Activated naive CD8-positive, alpha-beta T cell treated with anti-CD3 and anti-CD28 coated beads, Interleukin-2, amount 50 U/mL, for 24 hours (primary cell): ENCODE measurements at places on chromosomes 2 and 18.

DNA sequence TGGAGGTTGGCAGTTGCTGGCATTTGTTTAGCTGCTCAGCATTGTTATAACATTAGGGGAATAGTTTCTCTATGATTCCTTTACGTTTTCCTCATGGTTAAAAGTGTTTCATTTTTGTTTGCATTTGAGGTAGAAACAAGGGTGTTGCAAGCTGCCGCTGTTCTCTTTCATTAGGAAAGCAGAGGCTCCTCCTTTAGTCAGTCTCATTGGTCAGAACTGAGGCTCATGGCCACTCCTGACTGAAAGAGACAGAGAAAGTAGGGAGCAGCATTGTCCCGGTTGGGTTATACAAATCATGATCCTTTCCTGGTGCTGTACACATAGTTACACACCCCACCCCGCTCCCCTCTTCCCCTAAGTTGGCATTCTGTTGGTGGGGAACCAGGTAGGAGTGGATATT is 59.8 kb upstream of the PTH2R start:
- no peak for DNase-seq

DNA sequence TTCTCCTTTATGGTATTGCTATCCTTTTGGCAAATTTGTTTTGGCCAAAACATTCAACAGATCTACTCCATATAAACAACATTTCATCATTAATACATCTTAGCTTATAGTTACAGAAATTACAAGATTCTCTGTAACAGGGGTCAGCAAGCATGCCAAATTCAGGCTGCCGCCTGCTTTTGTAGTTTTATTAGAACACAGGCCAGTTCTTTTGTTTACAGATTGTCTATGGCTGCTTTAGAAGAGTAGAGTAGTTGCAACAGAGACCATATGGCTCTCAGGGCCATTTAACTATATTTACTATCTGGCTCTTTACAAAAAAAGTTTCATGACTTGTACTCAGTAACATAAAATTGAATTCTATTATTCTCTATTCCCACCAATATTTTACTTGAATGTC is 53.9 kb downstream of the LNPK start:
- DNase-seq: no peak

GRCh38 chr2:20584399-20585358 is 66.2 kb downstream of the HS1BP3 start:
- DNase-seq: peak; percentile 14

DNA sequence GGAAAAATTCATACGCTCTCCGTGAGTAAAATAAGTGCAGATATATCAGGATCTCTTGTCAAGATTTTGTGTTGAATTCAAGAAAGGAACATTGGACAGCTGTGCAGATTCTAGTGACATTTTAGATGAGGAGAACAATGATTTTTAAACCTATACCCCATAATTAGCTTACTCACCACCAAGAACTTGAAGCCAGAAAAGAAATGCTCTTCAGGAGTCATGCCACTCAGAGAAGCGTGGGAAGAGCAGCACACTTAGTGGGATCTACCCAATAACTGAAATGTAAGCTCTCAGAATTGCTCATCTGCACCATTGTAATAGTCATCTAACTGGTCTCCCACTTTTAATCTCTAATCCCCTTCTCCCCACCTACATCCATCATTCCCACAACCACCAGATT is 9.2 kb upstream of the ERMN start:
- no peak for DNase-seq

DNA sequence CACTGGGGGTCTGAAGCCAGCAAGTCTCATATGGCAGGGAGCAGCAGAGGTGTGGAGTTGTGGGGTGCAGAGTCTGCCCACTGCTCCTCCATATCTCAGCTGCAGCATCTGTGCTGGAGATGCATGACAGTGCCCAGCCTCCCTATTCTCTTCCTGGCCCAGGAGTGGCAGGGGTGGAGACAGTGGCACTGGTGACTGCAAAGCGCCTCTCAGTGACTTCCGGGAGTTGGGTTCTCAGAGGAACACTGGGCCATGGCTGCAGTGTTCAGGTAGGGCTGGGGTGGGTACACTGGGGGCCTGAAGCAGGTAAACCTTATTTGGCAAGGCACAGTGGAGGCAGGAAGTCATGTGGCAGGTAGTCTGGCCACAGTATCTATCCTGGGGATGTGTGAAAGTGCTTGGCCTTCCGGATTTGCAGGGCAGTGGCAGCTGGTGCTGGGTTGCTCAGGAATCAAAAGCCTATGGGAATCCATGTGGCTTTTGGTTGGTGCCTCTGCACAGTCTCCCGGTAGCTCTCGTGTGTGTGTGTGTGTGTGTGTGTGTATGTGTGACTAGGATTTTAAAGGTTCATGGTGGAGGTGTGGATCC is 60.3 kb upstream of the THUMPD2 start:
- no peak for DNase-seq

DNA sequence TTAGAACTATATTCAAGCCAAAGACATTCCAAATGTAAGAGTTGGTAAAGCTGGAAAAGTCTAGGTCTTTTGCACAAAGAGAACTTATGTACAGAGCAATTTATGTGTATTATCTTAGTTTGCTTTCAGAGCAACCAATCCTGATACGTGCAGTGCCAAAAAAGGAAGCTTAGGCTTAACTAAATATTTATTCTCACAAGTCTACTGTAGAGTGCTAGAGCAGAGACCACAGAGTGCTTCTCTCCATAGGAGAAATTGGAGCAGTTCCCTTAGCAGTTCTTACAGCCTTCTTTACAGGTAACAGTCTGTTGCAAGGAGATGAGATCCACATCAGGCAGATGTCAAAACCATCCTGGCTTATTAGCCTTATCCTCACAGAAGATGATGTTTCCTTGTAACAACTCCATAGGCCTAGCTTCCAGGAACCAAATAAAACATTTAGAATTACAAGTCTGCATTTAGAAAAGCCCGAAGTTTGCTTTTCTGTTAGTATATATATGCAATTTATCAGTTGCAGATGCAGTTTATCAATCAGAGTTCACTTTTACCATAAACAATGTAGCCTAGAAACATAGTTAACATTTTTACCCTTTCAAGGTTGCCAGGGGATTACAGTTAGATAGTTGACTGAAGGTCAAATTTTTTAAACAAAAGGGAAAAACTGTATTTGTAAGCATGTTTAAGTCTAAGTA is 250.6 kb upstream of the KCNJ3 start:
- DNase-seq: no peak

- DNase-seq: no peak
Observed at GRCh38 chr2:3149441-3150217, 228.0 kb downstream of the EIPR1 start.

- DNase-seq: no peak
Observed at GRCh38 chr18:52979892-52980291, 639.9 kb downstream of the DCC start.

DNA sequence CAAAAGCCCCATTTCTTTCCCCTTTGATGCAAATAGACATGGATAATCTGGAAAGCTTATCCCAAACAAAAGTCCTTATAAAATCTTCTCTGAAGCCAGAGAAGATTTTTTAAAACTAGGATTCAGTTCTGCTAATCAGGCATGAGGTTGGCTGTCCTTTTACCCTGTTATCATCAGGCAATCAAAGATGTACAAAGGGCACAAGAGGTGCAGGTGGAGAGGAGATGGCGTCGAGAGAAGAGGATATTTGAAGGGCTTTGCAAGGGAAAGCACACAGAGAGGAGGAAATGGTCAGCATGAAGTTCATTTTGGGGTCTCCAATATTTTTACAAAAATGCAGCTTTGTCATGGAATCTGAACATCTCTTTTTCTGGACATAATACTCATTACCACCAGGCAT is 88.5 kb downstream of the KLF7 start:
- no peak for DNase-seq

GRCh38 chr2:10775021-10775780 is 37.4 kb downstream of the PDIA6 start:
- DNase-seq: no peak

- no peak for DNase-seq
Observed at GRCh38 chr2:107405261-107405660, 421.4 kb upstream of the RGPD4 start.

DNA sequence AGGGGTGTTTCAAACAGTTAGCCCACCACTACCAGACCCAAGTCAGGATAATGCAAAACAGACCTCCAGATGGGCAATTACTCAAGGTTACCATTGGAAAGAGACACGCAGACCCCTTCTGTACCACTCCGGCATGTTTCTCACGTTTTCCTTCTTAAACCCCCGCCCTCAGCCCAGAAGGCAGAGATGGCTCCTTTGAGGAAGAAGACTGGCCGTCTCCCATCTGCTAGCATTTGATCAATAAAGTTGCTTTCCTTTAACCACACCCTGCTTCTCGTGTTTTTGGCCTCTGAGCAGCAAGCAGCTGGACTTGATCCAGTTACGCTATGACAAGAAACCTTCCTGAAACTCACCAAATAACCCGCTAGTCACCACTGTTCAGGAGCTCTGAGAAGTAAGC is 1012.4 kb upstream of the GYPC start:
- DNase-seq: no peak

DNA sequence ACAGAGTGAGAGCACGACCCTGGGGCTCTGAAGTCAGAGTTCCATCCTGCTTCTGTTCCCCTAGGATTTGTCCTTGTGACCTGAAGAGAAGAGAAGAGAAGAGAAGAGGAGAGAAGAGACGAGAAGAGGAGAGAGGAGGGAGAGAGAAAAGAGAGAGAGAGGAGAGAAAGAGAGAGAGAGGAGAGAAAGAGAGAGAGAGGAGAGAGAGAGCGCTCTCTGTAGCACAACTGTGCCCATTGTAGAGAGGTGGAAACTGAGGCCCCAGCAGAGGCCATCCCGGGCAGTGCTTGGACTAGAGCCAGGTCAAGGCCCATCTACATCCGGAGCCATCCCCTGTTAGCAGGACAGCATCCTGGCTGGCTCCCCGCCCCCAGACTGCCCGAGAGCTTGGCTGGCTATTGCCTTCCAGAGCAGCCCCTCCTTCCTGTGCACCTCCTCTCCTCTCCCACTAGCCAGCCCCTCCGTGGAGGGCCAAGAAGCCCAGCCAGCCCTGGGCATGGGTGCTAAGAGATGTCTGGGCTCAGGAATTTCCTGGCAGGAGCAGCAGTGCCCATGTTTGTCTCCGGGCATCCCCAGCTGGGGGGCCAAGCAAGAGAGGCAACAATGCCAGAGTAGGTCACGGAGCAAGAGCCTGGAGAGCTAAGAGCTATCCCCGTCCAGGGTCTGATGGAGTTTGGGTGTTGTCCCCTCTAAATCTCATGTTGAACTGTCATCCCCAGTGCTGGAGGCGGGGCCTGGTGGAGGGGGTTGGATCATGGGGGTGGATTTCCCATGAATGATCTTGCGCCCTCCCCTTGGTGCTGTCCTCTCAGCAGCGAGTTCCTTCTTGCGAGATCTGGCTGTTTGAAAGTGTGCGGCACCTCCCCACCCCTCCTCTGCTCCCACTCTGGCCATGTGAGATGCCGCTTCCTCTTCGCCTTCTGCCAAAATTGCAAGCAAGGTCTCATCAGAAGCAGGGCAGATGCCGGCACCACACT is 18.2 kb upstream of the GPR55 start:
- DNase-seq: peak; percentile 68

DNA sequence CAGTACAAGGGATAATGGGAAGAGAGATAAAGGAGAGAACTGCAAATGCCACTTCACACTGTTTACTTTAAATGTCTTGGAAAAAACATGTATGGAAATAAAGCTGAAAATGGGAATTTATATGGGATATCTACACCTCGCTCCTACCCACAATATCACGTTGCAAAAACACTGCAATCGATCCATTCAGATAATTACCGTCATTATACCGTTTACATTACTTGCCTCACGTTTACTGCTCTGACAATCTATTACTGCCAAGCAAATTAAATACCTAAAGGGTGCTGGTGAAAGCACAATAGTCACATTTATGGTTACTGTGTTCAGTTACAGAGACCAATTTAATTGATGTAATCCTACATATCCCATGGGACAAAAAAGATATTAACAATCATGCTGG is 214.7 kb upstream of the LYPD1 start:
- no peak for DNase-seq

- DNase-seq: no peak
Observed at GRCh38 chr2:174112073-174112472, 136.3 kb downstream of the OLA1 start.

DNA sequence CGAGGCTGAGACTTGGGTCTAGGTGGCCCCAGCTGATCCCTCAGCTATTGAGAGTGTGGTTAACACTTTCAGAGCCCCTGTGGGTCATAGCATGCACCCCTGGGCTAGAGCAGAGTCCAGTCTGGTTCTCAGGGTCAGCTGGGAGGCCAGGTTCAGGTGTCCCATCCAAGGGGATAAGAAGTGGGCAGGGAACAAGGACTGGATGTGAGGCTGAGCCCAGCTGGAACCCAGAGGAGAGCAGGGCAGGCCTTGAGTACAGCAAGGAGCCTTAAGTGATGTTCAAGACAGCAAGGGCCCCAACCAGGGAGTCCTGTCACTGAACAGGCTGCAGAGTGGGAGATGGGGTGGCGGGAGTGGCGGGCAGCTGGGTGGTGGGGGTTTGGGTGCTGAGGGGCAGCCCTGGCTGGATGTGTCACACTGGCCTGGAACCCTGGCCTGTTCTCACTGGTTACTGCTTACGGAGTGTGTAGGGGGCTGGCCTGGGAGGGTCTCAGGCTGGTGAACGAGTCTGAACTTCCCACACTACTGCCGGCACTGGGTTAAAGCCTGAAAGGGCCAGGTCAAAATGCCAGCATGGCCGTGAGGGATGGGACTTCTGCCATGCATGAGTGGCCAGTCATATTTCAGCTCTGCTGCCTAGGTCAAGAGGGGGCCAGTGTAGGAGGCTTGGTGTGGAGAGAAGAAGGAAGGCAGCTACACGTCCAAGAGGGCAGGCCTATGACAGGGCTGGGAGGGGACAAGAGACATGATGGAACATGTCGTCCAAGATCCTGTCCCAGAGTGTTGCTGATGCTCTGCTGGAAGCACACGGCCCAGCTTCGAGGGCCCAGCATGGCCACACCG is 13.6 kb downstream of the TMEM185B start:
- DNase-seq: no peak

GRCh38 chr18:55287149-55287806 is 300.7 kb downstream of the TCF4 start:
- no peak for DNase-seq

DNA sequence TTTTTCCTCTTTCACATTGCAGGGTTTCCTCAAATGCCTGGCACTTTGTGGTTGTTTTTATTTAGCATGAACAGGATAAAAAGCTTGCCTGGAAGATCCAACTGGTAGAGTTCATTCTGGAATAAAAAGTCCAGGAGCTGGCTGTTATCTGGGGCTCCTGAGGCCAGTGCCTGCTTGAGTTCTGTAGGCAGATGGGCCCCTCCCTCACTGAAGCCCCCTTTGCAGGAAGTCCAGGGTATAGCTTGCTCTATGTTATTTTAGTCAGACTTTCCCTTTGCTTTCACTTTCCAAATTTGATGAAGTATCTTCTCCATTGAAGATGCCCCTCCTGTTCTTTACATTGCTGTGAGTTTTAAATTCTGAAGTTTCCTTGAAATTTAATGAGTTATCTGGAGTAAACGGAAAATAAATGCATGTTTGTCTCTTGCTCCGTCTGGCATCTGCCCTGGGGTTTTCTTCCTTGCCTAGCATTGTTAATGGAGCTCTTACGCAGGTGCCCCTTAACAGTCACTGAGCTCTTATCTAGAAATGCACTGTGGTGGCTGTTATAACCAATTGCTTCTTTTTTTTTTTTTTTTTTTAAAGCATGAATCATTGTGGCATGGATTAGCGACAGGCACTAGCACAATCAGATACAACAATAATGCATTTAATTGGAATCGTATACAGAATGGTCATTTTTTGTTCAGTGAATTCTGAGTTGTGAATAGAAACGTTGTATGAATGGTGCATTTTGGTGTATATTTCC is 27.0 kb upstream of the LPIN1 start:
- no peak for DNase-seq

- DNase-seq: no peak
Observed at GRCh38 chr18:12879840-12880540, 4.0 kb downstream of the PTPN2 start.

GRCh38 chr2:128868686-128869551 is 550.3 kb upstream of the HS6ST1 start:
- no peak for DNase-seq

- DNase-seq: no peak
Observed at GRCh38 chr2:715854-716560, 38.8 kb upstream of the TMEM18 start.
